ENCODE measurements at places on chromosomes 12 and 14.
A peak's percentile ranks its signal among the peaks of the same experiment; 100 is the strongest.

DNA sequence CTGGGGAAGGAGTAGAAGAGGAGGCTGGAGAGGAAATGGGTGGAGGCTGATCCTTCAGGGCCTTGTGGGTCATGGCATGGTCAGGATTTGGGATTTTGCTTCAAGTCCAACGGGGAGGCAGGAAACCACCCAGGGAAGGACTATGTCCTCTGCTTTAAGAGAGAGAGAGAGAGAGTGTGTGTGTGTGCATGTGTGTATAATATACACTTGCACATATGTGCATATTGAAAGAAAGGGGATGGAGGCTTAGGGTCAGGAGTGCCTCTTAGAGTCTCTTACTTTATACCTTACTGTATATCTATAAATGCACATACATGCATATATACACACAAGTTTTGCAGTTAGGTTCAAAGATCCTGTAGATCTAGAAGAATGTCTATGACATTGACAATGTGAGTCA is 94.8 kb downstream of the RGS6 start:
- DNase-seq = no peak

DNA sequence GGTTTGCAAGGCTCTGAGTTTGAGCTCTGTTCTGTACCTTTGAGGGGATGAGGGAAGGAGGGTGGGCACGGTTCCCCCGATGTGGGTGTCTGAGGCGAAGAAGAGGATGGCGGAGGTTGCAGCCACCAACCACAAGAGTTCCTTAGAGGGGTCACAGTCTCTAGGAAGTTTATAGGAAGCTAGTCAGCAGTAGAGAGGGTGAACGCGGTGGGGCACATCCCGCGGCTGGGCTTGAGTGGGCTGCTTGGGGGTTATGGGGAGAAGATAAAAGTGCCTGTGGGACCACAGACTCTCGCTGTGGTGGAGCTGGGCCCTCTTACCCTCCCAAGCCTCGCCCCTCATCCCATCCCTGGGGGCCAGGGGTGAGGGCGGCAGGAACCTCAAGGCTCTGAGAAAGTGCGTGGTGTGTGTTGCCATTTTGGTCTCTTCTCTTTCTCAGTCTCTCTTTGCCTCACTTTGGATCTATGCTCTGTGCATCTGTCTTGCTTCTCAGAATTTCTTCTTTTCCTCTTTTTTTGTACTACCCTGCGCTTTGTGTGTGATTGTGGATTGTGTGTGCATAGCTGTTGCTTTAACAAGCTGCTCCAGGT is 2.7 kb downstream of the CD4 start:
- DNase-seq = no peak

DNA sequence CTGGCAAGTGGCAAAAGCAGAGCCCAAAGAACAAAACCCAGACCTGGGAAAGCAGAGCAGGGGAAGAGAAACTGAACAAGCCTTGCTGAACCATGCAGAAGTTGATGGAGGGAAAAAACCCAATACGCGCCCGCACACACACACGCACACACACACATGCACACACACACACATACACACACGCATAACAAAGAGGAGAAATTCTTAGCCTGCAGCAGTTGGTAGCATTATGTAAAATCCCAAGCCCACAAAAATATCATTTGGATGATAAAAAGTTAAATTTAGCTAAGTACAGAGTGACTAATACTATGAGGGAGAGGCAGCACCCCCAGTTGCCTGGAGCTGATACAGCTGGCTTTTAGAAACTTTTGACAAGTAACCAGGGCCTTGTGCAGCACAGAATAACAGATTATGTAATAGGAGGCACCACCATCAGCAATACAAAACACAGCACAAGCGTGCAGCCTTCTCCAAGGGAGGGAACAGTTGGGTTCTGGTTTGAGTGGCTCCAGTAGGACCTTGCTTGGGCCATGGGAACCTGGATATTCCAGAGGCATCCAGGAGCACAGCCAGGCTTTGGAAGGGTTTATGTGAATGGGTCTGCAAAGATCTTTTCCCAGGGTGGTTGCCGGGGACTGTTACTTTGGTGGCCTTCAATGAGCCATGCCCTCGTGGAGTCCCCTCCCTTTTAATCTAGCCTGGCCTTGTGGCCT is 35.3 kb downstream of the PITPNM2 start:
- no peak for DNase-seq

GRCh38 chr14:23365036-23365731 is at the start of gene EFS:
EFS (minus strand) TSS chr14:23365172; CDS start chr14:23365025, 147 bp downstream.
- DNase-seq = no peak

- DNase-seq = no peak
Measured at GRCh38 chr14:69139743-69140142, 13.2 kb downstream of the DCAF5 start.

GRCh38 chr12:57214398-57214781 is 2.2 kb upstream of the NXPH4 start:
- peak; percentile 67 for DNase-seq

DNA sequence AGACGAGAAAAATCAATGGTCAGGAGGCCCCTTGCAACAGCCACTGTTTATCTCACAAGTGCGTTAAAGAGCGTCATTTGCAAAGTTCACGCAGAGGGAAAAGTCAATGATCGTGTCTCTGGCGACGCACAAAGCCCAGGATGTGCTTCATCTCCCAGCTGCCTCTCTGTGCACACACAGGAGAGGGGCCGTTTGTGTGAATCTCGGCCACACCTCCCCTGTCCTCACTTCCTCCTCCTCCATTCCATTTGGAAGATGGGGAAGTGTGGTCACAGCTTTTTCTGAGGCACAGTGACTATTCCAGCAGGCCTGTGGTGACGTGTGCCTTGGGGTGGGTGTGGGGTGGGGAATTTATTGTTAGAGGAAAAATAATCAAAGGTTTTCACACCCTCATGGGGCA is 90.4 kb downstream of the RBM19 start:
- no peak for DNase-seq

GRCh38 chr12:89546151-89546550 is 20.3 kb upstream of the POC1B start:
- DNase-seq = no peak

GRCh38 chr12:128463881-128464280 is 196.9 kb downstream of the TMEM132C start:
- DNase-seq = peak; percentile 98

DNA sequence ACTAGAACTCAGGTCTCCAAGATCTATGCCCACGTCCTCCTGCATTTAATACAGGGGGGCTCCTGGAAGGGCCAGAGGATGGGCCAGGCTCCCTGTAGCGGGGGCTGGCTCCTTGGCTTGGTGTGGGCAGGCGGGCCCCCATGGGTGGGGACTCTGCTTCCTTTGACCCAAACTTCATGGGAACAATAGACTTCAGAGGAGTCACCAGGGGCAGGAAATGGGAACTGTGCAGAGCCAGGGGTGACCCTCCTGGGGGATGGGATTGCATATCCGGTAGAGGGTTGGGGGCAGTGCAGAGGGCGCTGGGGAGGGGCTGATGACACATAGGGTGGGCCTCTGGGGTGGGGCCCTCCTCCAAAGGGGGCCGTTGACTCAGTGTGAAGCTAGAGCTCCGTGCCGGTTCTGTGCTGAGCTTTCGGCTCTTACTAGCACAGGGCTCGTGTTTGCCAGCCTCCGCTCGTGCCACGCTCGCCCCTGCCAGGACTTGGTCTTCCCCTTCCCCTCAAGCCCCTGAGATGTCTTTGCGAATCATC is 4.6 kb downstream of the TEAD4 start:
- DNase-seq = no peak

DNA sequence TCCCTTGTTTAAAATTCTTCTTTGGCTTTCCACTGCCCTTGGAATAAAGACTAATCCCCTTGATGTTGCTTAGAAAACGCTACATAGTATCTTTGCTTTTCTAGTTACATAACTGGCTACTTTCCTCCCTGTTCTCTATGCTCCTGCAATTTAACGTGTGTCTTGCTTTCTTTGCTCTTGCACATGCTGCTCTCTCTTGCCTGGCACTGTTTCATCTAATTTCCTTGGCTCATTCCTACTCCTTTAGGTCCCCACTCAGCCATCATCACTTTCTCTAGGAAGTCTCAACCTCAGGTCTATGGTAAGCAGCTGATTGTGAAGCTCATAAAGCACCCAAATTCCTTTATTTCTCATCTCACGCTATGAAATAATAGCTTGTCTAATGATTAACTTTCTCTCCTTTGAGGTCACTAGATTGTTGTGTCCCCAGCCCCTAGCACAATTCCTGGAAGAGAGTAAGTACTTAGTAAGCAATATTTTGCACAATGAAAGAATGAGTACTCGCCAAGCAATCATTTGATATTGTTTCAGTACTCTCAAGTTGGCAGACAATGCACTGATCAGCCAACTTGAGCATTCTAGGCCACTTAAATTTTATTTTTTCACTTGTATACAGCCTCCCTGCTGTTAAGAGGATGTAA is 3.3 kb downstream of the ALDH6A1 start:
- DNase-seq = peak; percentile 49

DNA sequence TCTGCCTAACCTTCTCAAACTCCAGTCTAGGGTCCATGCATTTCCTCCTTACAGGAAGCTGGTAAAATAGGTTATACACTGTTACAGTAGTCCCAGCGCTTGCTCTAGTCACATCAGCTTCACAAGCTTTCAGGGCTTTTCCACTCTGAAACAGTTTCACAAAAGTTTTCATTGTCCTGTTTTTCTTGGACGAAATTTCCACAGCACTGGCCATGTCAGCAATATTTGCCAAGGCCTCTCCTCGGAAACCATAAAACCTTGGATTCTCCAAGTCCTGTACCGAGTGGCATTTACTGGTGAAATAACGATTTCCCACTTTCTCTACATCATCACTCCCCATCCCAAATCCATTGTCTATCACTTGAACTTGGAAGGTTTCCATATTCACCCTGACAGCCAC is 2.1 kb downstream of the MLH3 start:
- DNase-seq = no peak

GRCh38 chr12:90280033-90280432 is 571.4 kb upstream of the ATP2B1 start:
- DNase-seq = no peak

DNA sequence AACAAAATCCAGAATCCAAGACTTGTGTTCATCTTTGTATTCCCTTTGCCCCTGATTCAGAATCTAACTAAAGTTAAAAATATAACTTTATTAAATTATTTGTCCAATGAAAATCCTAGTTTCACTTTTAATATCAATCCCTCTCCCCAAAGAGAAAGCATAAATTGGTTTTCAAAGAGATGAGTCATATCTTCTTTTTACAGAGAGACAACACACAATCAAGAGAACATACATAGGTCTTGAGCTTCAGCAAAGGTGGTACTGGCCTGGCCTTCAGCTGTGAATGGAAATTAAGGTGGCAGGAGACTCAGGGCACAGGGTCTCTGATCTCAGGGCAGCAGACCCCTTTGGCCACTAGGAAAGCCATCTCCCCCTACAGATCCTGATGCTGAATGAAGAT is 4.3 kb upstream of the ASCL1 start:
- DNase-seq = no peak

DNA sequence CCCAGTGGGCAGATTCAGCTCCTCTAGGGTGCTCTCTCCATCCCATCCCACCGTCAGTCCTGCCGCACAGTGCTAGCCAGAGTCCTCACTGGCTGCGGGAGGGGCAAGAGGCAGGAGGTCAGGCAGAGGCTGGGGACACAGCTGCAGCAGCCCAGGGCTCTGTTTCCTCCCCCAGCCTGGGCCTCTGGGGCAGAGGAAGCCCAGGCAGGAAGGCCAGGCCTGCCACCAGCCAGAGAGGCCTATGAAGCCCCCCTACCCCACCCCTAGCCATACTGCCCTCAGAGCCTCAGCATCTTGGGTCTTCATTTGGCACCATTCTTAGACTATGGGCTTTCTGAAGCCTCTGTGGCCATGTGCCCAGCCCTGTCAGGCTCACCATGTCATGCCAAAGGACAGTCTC is 3.4 kb downstream of the ACVRL1 start:
- DNase-seq = no peak

DNA sequence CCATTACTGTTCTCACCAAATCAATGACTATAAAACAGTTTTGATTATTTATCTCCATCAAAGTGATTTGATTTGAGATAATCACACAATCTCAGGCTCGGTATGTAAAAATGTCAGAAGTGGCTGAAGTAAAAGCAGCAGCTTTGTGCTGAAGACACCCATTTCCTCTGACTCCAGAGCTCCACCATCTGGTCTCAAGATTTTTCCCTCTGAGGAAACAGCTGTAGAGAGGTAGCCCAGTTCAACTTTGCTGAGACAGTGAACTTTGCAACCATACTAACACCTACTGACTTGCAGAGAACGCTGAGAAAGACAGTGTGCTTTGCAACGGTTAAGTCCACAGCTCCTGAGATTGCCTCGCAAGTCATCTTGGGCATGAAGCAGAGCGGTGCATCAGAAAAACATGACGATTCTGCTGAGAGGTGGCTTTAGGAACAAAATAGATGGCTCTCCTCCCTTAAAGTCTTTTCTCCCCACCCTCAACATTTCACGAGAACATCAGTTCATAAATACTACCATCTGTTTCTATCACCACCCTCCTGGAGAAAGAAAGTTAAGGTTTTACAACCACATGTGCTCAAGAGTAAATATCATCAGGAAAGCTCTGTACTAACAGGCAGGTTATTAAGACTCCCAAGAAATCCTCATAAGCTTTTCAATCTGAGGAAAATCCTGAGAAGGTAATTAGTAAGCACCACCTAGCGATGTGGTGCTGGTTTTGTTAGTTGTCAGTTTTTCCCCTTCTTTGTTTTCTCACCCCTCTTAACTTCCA is 34.8 kb downstream of the HIGD1C start:
- DNase-seq = peak; percentile 40

GRCh38 chr14:92690171-92691011 is 58.0 kb downstream of the LGMN start:
- peak; percentile 71 for DNase-seq

DNA sequence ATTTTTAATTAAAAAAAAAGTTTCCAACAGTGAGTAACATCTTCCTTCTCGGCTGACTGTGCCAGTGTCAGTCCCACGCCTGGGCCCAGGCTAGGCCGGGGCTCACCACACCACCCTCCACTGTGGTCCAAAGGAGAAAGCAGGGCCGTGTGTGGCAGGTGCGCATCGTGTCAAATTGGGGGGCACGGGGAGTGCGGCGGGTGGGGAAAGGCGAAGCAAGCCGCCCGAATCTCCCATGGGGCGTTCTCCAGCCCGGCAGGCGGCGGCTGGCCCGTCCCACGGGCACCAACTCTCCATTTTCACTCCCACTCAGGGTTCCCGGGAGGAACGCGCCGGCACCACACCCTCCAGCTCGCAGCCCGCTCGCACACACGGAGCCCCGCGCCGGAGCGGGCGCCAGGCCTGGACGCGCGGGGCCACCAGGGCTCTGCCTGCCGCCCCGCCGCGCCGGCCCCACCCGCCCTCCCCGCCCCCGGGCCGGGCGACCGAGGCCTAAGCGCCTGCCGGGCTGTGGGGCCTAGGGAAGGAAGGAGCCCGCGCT is 604 bp downstream of the EEA1 start:
- DNase-seq = no peak

GRCh38 chr12:1318327-1319031 is 275.9 kb downstream of the FBXL14 start:
- no peak for DNase-seq

DNA sequence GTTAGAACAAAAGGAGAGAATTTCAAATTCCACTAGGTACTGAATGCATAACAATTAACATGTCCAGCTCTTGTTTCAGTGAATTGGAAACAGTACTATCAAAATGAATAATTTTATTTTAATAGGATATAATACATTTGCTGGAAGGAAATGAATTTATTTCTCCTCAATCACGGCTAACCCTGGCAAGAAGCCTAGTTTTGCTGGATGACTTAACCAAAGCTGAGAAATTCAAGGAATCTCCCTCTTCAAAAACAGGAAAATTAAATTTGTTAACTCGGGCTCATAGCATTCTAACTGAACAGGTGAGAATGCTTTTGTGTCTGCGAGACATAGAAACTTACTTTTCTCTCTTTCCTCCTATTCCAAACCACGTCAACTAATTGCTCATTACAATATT is 163.5 kb upstream of the NEDD1 start:
- no peak for DNase-seq

- no peak for DNase-seq
Measured at GRCh38 chr14:99645545-99646505, 896 bp downstream of the HHIPL1 start.

All from SW480 (cell line).